ENCODE measurements at places on chromosomes 7 and 10.

DNA sequence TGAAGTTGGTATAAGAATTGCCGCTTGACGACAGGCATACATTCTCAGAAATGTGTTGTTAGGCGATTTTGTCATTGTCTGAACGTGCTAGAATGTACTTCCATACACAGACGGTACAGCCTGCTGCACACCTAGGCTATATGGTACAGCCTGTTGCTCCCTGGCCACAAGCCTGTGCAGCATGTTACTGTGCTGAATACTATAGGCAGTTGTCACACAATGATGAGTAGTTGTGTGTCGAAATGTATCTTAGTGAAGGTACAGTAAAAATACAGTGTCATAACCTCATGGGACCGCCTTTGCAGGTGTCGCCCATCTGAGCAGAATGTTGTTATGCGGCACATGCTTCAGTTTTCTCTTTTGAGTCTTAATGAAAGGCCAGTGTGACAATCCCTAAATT, 66.5 kb downstream of the SHH start:
- DNase-seq, result no peak

DNA sequence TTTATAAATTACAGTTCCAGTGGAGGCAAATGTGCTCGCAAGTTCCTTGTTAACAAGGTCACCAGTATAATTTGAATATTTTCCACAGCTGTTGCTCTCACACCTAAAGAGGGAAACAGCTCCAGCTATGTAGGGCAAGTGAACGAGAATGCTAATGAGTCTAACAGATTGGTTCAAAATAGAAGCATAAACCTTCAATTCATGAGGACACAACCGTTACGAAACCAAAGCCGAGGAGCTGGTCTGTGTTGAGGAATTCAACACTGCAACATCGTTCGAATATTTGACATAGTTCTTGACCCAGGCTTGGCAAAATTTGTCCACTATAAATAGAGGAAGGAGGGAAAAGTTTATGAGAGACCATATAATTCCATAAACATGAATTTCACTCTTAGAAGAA, 161.3 kb downstream of the KLF6 start:
- no peak for DNase-seq

DNA sequence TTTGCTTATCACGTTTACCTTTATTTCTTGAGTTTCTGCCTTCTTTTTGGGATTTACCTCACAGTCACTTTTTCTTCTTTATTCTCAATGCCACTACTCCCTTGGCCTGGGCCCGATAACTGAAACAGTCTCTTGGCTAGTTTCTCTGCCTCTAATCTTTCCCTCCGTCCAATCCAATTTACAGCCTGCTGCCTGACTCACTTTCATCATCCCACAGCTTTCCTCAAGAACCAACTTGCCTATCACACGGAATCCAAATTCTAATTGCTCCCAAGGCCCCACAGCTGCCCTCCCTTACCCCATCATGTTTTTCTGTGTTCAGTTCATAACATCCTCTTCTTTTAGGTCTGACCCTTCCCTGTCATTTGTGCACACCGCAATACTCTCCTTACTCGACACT, 121.4 kb downstream of the HIPK2 start:
- no peak for DNase-seq

DNA sequence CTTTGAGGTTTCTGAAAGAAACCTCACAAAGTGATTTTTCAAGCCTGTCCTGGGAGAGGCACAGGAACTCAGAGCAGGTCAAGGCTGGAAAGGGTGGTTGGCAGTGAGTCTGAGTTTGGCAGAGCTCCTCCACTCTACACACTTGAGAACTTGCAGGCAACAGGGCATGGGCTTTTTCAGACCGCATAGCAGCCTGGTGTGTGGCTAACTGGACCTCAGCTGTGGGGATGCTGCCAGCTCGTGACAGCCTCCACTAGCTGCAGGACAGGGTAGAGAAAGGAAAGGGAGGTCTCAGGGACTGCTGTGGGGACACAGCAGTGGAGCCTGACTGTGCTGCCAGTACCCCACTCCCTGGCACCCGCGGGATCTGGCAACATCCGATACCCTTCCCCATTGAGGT, 2.6 kb downstream of the CDHR1 start:
- DNase-seq, result no peak

- DNase-seq, result no peak
These were observed 37.7 kb upstream of the ITGB1 start for GRCh38 chr10:32995751-32996150.

DNA sequence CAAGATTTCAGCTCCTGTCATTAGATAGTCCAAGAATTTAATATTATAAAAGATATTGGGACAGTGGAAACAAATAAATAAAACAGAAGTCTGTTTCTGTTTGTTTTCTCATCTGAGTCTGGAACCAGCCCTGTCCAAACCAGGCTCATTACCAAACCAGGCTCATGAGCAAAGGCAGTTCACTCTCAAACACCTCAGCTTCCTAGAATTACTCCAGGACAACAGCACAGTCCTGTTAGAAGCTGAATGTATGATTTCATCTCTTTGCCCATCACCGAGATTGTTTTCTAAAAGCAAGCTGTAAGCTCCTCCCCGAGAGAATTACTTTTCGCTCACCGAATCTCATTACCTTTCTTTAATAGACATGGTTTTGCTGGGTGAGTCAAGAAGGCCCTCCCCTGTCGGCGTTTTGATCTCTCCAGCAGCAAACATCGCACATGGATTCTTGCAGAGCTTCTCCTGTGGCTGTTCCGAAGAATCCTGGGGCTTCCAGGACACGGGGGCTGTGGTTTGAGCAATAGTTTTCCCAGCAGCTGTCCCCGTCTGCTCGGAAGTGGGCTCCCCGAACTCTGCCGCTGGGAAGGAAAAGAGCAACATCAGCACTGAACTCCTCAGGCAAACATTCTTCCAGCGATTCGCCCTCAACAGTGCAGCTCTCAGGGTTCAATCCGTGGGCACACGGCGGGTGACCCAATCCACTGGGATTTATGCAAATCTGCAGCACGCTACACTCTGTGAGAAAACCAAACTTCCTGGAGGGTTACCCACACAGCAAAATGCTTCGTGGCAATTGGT, 112.5 kb downstream of the SVIL start:
- DNase-seq, result no peak

- DNase-seq, result no peak
These were observed 277.8 kb downstream of the FRMD4A start for GRCh38 chr10:14052931-14053330.

All from stimulated activated CD8-positive, alpha-beta memory T cell treated with anti-CD3 and anti-CD28 coated beads, Interleukin-2, amount 100 ng/mL, for 1 hour (primary cell).